ENCODE measurements at places on chromosomes 4 and X. TPM values are rescaled to one million over a fixed set of nuclear protein-coding genes. Genes with fewer than 3 reads are reported as not detected.

Gene YY2
- total RNA-seq, result not detected

Gene VGLL1
- not detected for total RNA-seq

Gene XPNPEP2
- 3.5 TPM for total RNA-seq

Gene ODAM
- total RNA-seq, result 0.35 TPM

Gene ARHGEF38
- not detected for total RNA-seq

Gene TLR10
- total RNA-seq, result 2.0 TPM

Gene MTCP1
- 0.41 TPM for total RNA-seq

Gene LRPAP1
- total RNA-seq, result 142 TPM

Gene CYLC1
- not detected for total RNA-seq

Gene HPSE
- total RNA-seq, result 3.1 TPM

Gene NWD2
- total RNA-seq, result 0.14 TPM

Gene MED12
- total RNA-seq, result 20.2 TPM

Data from uterus (tissue), 4 donors.